Vagina (tissue), 2 donors: ENCODE measurements at places on chromosomes 1 and 21. TPM values are rescaled to one million over a fixed set of nuclear protein-coding genes. Genes with fewer than 3 reads are reported as not detected.

Gene ZNF670
- total RNA-seq = 2.7 TPM

GRCh38 chr1:208174200-208174599 lies 70.0 kb downstream of the PLXNA2 start:
- DNase-seq = no peak

Gene GBP1
- total RNA-seq = 17.4 TPM

DNA sequence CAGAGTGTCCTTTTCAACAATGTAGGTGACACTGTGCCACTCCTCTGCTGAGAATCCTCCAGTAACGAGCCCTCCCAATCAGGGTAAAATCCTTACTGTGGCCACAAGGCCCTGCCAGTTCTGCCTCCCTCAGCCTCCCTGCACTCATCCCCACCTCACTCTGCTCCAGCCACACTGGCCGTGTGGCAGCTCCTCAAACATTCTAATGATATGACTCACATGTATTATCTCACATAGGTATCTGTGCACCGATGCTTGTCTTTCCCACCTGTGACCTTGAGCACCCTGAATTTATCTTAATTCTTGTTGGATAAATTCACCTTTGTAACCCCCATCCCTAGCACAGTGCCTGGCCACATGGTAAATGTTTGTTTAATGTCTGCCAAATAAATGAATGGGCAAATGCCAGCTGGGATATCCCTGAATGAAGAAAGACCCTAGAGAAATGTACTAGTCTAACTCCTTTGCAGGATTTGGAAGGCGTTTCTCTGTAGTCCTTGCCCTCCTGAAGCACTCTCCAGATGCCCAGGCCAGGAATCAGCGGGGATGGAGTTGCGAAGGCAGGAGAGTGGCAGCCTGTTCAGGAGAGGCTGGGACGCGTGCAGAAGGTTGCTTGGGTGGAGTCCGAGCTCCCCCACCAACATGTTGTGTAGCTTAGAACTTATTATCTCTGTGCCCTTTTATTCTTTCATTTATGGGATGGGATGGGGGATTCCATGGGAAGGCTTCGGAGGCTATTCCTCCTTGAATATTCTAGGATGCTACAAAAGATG lies 106.0 kb downstream of the TMEM53 start:
- DNase-seq = no peak

Gene KIF26B
- total RNA-seq = 0.49 TPM

Gene CLEC20A
- not detected for total RNA-seq

- no peak for DNase-seq
These were observed 78.0 kb upstream of the TNFSF18 start for GRCh38 chr1:173128742-173129141.

- no peak for DNase-seq
These were observed at the start of gene EPHA2 for GRCh38 chr1:16155537-16156410. Gene EPHA2, minus strand, starts transcription at chr1:16156069. Its CDS starts 137 bp downstream, at chr1:16155932.

GRCh38 chr1:206135248-206135647 lies 18.1 kb upstream of the AVPR1B start:
- no peak for DNase-seq

- no peak for DNase-seq
These were observed 254.2 kb downstream of the PAPPA2 start for GRCh38 chr1:176717066-176717750.

Gene CYP4X1
- total RNA-seq = 17.9 TPM

DNA sequence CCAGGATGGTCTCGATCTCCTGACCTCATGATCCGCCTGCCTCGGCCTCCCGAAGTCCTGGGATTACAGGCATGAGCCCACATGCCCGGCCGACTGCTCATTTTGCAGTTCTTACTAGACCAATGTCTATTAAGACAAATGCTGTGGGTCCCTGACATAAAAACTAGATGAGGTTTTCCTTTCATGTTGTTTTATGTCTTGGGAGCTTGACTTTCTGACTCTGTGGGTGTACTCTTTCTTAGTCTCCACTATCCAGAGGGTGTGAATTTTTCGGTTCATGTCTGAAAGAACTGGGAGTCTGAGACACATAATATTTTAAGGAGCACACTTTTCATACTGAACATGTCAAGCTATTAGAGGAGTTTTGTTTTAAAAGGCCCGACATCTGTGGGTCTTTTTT lies 744.9 kb upstream of the B3GALT2 start:
- DNase-seq = no peak

Gene ELAPOR1
- total RNA-seq = 0.25 TPM

DNA sequence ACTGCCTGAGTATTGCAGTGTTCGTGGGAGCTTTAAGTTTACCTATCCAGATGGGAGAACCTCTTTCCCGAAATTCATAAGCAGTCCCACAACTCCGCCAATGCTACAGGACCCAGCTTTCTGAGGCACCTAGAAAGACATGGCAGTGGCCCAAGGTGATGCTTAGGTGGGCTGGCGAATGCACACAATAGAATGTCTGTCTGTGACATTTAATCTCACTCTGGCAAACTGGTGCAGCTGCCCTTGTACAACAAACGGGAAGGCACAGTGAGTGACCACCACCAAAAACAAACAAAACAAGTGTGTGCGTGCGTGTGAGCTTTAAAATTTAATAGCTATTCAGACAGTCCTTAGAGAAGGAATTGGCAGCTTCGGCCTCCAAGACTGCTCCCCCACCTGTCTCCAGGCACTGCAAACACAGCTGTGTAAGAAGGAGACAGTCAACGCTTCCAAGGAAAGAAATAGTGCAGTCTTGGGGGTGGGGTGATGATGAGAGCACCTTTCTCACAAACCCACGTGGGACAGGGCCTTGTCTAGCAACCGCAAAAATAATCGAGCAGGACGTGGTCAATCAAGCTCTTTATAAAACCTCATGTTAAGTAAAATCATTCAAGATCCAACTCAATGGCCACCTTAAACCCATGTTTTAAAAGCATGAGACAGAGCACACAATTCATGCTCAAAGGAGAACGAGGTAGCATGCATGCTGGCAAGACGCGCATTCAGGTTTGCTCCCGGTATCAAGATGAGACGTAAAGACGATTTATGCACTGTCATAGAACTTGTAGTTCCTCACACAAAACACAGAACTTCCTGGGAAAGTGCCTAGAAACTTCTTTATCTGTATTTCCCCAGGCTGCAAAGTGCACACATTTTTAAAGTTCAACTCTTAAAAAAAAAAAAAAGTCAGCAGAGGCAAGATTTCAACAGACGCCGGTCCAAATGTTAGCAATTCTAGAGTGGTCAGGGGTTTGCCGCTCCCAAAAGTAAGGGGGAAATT lies 84.1 kb downstream of the TM2D1 start:
- DNase-seq = no peak

Gene ACBD6
- total RNA-seq = 34.4 TPM

Gene RPAP2
- total RNA-seq = 11.8 TPM

GRCh38 chr1:227459977-227460376 lies 103.4 kb upstream of the ZNF678 start:
- no peak for DNase-seq

- no peak for DNase-seq
These were observed 249.9 kb downstream of the FMN2 start for GRCh38 chr1:240341365-240342250.

Gene FBXO28
- total RNA-seq = 20.1 TPM

- DNase-seq = no peak
These were observed 183.4 kb downstream of the TNFSF18 start for GRCh38 chr1:172867216-172867818.
